ENCODE measurements at places on chromosomes 7 and 10. TPM values are rescaled to one million over a fixed set of nuclear protein-coding genes. Genes with fewer than 3 reads are reported as not detected.

- no peak for DNase-seq
Observed at GRCh38 chr7:117262546-117262945, 60.3 kb downstream of the WNT2 start.

- DNase-seq = peak; percentile 73
Observed at GRCh38 chr7:47253650-47254080, 328.2 kb downstream of the TNS3 start.

- no peak for DNase-seq
Observed at GRCh38 chr10:5040010-5040673, 36.5 kb upstream of the AKR1C2 start.

PLPP4 gene
- 2.6 TPM for total RNA-seq

PPP1R17 gene
- total RNA-seq = not detected

- no peak for DNase-seq
Observed at GRCh38 chr10:53579773-53580172, 807.2 kb upstream of the MBL2 start.

- no peak for DNase-seq
Observed at GRCh38 chr10:114115661-114116445, 58.1 kb downstream of the CCDC186 start.

ZNF804B gene
- total RNA-seq = 0.17 TPM

- no peak for DNase-seq
Observed at GRCh38 chr10:35225204-35225603, 98.6 kb downstream of the CREM start.

DNA sequence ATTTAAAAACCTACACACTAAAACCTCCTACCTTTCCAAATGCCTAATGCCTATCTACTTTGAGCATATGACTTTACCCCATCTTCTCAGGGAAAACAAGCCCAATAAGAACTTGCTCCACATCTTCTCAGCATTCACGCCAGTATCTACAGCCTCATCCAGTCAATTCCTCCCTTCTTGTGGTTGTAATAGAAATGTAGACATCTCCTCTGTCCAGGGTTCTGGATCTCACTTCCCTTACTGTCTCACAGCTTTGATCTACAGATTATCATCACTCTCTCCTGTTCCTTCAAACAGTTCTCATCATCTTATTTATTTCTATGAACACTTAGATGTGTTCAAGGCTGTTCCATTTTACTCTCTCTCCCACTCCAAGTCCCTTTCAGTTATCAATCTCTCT lies 70.4 kb upstream of the NOBOX start:
- DNase-seq = no peak

SRRT gene
- 44.3 TPM for total RNA-seq

VSTM2A gene
- total RNA-seq = 0.14 TPM

LFNG gene
- 14.7 TPM for total RNA-seq

GRCh38 chr7:115631782-115632181 lies 398.8 kb downstream of the TFEC start:
- DNase-seq = no peak

AIMP2 gene
- total RNA-seq = 294 TPM

RADIL gene
- total RNA-seq = 1.4 TPM

DNA sequence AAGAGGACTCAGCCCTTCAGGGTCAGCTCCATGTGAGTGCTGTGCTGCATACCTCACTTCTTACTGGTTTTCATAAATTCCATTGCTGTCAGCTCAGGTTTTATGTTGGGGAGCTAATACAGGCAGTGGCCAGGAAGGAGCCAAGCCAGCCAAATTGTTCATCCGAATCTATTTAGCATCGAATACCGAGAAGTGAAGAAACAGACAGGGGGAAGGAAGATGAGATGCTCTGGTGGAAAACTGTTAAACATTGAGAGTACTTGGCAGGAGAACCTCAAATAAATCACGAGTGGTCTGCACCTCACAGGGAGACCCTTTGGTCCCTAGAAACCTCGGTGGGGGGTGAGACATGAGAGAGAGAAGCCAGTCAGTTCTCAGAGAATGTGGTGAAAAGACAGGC lies 196.0 kb upstream of the TMEM72 start:
- no peak for DNase-seq

LRRC18 gene
- 0.06 TPM for total RNA-seq

DNA sequence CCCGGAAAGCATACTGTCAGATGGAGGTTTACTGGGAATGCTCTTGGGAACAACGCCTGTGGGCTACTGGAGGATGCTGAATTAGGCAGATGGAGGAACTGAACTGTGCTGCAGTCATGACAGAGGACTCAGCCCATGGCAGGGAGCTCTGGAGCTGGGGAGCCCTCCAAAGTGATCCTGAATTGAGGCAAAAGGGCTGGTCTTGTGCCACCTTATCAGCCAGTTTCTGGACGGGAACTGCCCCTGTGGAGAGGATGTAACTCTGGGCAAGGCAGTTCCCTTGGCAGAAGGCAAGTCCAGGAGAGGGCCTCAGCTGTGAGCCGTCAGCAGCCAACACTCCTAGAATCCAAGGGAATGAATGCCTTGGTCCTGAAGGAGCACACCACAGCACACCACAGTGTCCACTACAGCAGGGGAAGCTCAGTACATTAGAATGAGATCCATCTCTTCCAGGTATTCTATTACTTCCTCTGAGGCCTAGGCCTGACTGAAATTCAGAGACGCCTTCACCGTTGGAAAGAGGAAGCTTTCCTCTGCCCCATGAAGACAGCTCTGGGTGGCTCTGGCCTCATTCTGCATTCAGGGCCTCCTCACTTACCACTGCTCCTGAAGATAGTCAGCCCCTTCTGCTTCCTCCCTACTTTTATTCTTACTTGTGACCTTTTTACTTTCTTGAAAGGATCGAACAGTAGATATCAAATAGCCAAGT lies 139.6 kb upstream of the GPR26 start:
- no peak for DNase-seq

GRCh38 chr7:77242554-77242953 lies 42.9 kb upstream of the FGL2 start:
- no peak for DNase-seq

DNA sequence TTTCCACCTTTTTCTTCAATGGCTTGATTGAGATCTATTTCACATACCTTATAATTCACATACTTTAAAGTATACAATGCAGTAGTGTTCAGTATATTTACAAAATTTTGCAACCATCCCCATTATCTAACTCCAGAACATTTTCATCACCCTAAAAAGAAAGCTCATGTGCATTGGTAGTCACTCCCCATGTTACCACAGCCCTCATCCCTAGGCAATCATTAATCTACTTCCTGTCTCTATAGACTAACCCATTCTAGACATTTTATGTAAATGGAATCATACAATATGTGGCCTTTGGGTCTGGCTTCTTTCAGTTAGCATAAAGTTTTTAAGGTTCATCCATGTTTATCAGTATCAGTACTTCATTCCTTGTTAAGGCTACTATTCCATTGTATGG lies 214.2 kb downstream of the WDR11 start:
- DNase-seq = no peak

DNA sequence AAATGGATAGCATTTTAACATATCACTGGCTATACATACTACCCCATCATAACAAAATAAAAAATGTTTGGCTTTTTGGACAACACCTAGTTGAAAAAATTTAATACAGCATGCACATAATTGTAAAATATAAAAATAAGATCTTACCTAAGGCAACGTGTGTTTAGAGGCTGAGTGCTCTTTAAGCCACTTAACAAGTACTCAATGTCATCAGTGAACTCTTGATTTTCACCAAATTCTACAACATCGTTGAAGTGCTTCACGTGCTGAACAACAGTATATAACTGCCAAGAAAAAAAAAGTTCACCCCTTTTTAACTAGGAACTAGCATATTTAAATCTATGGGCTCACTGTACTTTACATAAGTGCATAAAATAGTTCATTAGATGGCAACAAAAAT lies 49.5 kb downstream of the WAPL start:
- no peak for DNase-seq

- DNase-seq = no peak
Observed at GRCh38 chr7:21198921-21199320, 229.0 kb upstream of the SP4 start.

CSGALNACT2 gene
- 1.6 TPM for total RNA-seq

NUDT1 gene
- total RNA-seq = 162 TPM

- DNase-seq = peak; percentile 54
Observed at GRCh38 chr7:23333671-23334246, 34.6 kb downstream of the MALSU1 start.

- DNase-seq = no peak
Observed at GRCh38 chr7:135269921-135270320, 36.3 kb downstream of the STRA8 start.

GRCh38 chr7:108503112-108504026 lies 22.6 kb downstream of the PNPLA8 start:
- DNase-seq = no peak

GRCh38 chr7:44958645-44959344 lies 20.0 kb downstream of the MYO1G start:
- DNase-seq = no peak

WEE2 gene
- not detected for total RNA-seq

GRCh38 chr10:97714401-97715258 lies 1.1 kb downstream of the MARVELD1 start:
- DNase-seq = no peak

DNA sequence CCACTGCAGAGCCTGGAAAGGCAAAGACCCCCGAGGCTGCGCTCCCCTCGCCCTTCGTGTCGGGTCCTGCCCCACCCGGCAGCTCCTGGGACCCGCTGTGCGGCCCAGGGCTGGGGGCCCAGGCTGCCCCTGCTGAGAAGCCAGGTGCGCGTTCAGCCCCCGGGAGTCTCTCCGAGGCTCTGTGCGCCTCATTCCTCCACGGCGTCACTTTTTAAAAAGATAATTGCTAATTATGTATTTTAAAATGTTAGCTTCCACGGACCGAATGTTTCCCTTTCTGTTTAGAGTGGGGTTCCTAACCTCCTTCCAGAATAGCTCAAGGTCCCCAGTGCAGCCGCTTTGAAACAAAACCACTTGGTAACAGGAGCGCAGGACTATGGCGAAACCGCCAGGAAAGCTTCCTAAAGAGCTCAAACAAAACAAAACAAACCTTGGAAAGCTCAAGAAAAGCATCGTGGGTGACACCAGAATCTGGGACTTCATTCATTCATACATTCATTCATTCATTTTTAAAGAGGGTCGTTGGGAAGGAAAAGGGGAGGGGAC lies 45.6 kb downstream of the PDIA4 start:
- DNase-seq = peak; percentile 57

- no peak for DNase-seq
Observed at GRCh38 chr10:28845009-28845682, 167.8 kb downstream of the BAMBI start.

- no peak for DNase-seq
Observed at GRCh38 chr7:94160719-94161435, 156.7 kb upstream of the BET1 start.

DNA sequence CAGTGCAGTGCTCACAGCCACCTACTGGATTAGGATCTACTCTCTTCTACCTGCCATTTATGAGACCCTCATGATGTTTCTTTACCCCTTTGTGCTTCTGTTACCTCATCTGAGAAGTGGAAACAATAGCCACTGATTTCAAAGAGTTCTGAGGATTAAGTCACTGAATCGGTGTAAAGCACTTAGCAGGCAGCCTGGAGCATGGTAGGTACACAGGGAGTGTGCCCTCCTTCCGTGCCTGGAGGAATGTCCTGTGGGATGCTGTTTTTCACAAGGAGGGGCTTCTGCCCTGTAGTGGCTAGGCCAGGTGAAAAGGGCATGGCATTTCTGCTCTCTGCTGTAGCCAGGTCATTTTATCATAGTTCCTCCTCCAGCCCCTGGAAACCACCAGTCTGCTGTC lies 44.6 kb upstream of the C10orf120 start:
- DNase-seq = no peak

DNA sequence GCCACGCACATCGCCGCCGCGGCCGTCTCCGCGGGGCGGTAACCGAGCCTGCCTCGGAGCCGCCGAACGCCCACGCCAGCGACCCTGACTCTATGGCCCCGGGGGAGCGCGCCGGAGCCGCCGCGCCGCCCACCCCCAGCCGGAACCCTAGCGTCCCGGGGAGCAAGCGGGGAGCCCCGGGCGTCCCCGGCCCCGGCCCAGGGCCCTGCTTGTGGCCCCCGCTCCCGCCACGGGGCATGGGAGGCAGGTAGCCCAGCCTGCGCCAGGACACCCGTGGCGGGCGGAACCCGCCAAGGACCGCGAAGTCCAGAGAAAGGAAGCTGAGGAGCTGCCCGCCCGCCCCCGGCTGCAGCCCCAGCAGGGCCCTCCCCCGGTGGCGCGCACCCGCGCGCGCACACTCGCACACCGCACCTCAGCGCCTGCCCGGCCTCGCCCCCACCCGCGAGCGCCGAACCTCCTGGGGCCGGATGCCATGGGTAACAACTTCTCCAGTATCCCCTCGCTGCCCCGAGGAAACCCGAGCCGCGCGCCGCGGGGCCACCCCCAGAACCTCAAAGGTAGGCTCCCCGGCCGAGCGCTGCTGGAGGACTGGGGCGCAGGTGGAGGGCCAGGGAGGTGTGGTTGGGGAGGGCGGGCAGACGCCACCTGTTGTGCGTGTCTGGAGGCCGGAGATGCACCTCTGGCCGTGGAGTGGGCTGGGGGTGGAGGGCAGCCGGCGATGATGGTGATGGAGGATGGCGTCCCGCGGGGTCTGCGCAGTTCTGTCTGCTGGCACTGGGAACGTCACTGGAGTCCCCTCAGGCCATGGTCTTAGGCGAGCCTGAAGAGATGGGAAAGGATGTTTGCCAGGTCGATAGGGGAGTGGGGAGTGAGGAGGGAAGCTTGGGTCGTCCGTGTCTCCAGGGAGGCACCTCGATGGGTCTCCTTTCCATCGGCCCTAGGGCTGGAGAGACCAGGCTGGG lies 692 bp downstream of the NEURL1 start:
- no peak for DNase-seq

DNA sequence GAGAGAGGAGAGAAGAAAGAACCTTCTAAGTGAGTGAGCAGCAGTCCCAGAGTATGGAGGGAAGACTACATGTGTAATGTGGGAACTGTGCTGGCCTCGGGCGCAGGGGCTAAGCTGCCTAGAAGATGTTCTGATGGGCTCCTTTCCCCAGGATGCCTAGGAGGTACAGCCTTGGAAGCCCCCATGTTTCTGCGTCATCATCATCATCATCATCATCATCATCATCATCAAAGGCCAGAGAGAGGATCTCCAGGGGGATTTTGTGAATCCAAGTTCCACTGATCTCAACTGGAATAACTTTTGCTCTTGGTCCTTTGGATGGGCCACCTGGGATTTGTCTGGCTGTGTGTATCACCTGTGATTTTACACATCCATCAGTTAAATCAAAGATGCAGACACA lies 86.0 kb downstream of the BUB3 start:
- DNase-seq = no peak

- DNase-seq = no peak
Observed at GRCh38 chr10:95469251-95469650, 91.9 kb downstream of the SORBS1 start.

DNA sequence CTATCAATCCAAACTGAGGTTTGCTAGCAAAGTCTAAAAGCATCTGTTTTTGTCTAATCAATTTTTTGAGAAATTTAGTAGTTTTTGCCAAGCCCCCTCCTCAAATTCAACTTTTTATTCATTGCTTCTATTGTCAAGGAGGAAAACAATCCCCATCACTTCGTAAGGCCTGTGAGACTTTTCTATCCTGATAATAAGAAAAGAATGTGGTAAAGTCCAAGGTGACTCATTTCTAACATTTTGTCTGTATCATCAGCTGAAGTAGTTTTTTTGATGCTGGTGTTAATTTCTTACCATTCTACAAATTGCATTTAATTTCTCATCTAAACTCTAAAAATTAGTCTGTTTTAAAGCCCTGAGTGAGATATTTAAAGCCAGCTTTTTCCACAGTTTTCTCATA lies 11.7 kb downstream of the ANK3 start:
- no peak for DNase-seq

GALNT11 gene
- 53.7 TPM for total RNA-seq

- no peak for DNase-seq
Observed at GRCh38 chr10:129969184-129969910, 5.3 kb upstream of the EBF3 start.
